ENCODE measurements at places on chromosomes 16 and 17.

GRCh38 chr17:77807746-77808441 is 150.6 kb upstream of the TNRC6C start:
- no peak for DNase-seq

GRCh38 chr16:85172455-85173145 is 60.3 kb upstream of the CIBAR2 start:
- no peak for DNase-seq

- DNase-seq = no peak
These were observed 4.9 kb downstream of the PTRH2 start for GRCh38 chr17:59702304-59702703.

DNA sequence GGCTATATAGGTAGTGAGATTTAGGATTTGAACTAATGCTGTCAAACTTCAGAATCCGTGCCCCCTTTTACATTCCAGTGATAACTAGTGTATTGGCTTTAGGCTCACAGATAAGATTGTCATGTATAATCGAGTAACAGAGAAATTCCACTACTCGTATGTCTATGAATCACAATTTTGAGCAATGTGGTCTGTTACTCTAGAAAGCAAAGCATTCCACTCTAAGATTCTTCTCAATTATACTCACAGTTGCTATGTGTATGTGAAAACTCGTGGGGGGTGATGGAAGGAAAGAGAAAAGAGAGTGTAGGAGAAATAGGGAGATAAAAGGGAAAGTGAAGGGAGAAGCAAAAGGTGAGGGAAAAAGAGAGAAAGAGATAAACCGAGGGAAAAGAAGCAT is 1175.1 kb upstream of the GOT2 start:
- no peak for DNase-seq

GRCh38 chr16:71526111-71526631 is at the start of gene CHST4:
Gene CHST4 (plus strand): TSS chr16:71526426. CDS start chr16:71536678, 10,252 bp downstream.
- DNase-seq = peak; percentile 21

- DNase-seq = peak; percentile 46
These were observed 204.9 kb downstream of the PRKCA start for GRCh38 chr17:66507103-66507923.

- DNase-seq = no peak
These were observed 4.9 kb downstream of the RUNDC1 start for GRCh38 chr17:42985225-42985624.

DNA sequence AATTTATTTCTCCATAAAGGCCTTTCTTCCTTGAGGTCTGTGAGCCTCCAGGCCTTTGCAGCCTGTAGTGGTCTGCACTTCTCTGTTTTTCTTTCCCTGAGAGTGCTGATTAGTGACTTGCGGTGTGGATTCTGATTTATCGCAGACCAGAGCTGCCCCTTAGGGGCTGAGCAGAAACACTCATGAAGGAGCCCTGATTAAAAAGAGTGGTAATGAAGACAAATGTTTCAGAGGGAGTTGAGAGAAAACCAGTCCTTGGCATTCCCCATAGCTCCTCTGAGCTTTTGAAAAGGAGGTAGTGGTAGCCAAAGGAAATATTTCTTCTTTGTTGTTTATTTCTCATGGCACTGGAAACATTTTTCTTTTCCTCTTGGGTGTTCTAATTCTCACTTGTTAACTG is 268.1 kb upstream of the TBX2 start:
- no peak for DNase-seq

DNA sequence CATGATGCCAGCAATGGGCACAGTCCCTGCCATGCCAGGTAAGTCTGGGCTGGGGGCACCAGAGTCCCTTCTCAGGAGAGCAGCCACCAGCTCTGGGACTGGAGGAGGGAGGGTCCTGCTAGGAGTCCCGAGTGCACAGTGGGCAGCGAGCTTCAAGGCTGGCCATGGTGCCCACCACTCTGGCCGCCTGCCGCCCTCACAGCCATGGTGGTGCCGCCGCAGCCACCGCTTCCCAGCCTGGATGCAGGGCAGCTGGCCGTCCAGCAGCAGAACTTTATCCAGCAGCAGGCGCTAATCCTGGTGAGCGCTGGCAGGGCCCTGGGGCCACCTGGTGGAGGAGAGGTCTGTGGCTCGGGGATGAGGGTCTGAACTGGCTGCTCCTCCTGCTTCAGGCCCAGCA is 17.9 kb upstream of the SMIM5 start:
- no peak for DNase-seq

- DNase-seq = no peak
These were observed at the start of gene ITGA2B for GRCh38 chr17:44389281-44389680. Gene ITGA2B (minus strand): TSS chr17:44389649. CDS start chr17:44389473, 176 bp downstream.

DNA sequence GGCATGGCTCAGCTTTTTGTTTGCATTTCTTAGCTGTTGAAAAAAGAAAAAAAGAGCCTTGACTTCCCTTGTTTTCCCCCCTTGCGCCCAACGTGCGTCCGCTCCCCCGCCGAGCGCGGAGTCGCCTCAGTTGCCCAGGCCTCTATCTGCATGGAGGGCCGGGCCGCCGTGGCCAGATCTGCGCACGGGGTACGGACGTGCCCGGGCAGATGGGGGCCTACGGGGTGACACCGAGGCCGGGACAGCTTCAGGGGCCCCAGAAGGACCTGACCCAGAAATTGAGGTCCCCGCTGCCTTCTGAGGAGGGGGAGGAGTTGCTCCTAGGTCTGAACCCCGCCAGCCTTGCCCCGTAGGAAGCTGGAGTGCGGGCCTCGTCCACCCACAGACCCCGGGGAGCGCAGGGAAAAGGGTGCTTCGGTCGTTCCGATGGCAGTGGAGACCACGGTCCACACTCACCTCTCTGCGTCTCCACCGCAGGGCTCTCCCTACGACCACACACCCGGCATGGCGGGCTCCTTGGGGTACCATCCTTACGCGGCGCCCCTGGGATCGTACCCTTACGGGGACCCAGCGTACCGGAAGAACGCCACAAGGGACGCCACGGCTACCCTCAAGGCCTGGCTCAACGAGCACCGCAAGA is 1.5 kb downstream of the IRX5 start:
- no peak for DNase-seq

- no peak for DNase-seq
These were observed 172.5 kb downstream of the RPTOR start for GRCh38 chr17:80716986-80717719.

- DNase-seq = no peak
These were observed 292.4 kb upstream of the HSBP1 start for GRCh38 chr16:83515395-83515794.

DNA sequence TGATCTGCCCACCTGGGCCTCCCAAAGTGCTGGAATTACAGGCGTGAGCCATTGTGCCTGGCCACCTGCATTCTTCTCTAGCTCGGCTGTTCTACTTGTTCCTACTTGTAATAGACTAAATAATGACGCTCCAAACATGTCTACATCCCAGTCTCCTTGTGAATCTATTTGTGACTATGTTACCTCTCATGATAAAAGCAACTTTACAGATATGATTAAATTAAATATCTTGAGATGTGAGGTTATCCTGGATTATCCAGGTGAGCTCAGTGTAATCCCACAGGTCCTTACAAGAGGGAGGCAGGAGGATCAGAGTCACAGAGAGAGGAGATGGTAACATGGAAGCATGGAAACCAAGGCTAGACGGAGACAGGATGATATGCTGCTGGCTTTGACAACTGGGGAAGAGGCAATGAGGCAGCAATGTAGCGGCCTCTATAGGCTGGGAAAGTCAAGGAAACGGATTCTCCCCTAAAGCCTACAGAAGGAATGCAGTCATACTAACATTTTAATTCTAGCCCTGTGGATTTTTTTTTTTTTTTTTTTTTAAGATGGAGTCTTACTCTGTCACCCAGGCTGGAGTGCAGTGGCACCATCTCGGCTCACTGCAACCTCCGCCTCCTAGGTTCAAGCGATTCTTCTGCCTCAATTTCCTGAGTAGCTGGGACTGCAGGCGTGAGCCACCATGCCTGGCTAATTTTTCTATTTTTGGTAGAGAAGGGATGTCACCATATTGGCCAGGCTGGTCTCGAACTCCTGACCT is 5.0 kb upstream of the LASP1 start:
- no peak for DNase-seq

DNA sequence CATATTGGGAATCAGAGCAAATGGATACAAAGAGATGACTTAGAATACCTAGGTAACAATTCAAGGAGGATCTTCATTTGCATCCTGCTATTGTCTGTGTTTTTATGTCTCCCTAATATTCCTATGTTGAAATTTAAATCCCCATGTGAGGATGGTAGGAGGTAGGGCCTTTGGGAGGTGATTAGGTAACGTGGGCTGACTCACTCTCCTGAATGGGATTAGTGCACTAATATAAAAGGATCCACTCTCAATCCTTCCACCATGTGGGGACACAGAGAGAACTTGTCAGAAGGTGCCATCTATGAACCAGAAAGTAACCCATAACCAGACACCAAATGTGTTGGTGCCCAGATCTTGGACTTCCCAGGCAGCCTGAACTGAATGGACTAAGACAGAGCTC is 83.4 kb downstream of the CDH8 start:
- no peak for DNase-seq

DNA sequence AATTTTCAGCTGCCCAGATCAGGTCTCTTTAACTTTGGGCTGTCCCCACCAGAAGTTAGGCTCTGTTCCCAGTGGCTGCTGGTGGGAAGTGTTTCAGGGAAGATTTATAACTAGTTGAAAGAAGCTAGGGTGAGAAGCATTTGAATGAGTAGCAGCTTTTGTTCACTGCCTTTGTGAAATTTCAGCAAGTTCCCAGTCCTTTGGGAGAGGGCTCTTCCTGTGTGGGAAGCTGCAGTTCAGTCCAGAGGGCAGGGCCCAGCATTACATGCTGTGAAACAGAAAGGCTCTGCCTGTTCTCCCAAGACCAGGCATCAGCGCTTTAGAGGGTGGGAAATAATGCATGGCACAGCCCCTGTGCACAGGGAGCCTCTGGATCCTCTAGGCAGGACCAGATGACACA is 17.8 kb downstream of the PROCA1 start:
- DNase-seq = no peak

DNA sequence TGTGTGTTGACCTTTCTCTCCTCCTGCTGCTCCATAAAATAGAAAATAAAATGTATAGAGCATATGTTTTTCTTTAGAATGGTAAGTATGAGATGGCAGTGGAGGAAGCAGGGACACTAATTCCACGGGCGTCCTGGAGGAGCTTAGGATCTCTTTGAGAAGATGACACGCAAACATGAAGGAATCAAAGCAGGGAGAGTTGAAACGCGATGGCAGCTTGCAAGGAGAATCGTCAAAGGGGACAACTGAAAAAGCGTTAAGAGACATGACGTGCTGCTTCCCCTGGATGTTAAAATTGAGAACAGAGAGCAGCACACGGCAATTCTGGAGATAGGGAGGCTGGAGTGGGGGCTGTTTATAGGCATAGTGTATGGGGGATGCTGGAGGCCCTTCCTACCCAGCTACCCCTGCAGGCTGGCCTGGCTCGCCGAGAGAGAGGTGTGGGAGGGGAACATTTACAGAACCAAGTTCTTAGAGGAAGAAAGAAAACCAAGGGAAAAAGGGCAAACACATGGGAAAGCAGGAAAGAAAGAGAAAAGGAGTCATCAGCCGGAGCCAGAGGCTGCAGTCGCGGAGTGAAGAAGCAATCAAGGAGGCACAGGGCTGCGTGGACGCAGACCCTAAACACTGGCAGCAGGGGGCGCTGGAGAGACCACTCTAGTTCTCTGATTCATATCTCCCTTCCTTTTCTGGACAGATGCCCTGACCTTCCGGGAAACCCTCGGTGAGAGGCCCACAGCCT is 55.8 kb downstream of the MYH13 start:
- no peak for DNase-seq

DNA sequence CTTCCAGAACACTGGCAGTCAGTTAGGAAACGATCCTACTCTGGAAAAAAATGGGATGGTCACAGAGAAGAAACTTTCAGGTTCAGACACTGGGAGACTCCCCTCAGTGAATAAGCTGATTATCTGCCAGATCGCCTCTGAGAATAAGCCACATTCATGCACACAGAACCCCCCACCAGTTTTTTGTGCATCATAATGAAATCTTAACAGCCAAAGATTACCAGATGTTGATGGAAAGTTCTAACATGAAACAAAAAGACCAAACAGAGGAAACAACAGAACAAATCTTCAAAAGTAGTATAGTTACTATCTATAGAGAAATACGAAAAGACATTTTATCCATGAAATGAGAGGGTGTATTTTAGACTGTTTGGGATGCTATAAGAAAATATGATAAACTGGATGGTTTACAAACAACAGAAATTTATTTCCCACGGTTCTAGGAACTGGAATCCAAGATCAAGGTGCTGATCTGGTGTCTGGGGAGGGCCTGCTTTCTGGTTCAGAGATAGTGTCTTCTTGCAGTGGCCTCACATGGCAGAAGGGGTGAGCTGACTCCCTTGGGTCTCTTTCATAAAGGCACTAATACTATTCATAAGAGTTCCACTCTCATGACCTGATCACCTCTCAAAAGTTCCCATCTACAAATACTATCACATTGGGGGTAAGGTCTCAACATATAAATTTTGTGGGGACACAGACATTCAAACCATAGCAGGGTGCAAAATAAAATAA is 8.0 kb upstream of the AMZ2 start:
- no peak for DNase-seq

DNA sequence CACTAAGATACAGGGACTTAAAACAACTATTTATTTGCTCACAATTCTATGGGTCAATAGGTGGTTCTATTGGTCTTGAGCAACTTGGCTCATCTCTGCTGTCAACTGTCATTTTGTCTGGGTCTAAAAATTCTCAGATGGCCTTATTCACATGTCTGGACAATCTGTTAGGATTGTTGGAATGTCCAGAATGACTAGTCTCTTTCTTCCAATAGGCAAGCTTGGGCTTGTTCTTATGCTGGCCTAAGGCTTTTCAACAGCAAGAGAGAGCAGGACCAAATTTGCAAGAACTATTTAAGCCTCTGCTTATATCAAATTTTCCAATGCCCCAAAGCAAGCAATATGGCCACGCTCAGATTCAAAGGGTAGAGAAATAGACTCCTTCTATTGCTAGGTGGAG is 240.9 kb downstream of the KIF2B start:
- no peak for DNase-seq

DNA sequence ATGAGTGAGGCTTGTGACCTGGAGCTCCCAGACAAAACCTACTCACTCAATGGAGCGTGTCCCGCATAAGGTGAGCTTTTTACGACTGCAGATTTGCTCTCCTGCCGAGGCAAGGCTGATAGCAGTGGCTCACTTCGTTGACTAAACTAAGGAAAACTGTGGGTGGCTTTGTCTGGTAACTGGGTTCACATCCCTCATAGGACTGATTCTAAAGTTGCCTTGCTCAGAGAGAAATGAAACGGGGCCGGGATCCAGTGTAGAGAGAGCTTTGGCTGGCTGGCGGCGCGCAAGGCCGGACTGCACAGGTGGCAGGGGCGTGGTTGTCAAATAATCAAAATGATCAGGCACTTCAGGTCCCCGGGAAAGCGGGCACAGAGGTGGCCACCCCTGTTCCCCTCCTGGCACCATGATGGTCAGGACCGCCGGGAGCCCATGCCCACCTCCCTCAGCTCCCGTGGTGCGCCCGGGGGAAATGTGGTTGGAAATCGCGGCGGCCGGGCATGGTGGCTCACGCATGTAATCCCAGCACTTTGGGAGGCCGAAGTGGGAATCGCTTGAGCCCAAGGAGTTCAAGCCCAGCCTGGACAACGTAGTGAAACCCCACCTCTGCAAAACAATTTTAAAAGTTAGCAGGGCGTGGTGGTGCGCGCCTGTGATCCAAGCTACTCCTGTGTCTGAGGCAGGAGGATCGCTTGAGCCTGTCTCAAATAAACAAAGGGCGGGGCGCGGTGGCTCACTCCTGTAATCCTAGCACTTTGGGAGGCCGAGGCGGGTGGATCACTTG is 26.6 kb upstream of the OR1F1 start:
- DNase-seq = no peak

- no peak for DNase-seq
These were observed 3.6 kb upstream of the HIC1 start for GRCh38 chr17:2051061-2051932.
